GM18507 (cell line): ENCODE measurements at places on chromosomes 4 and X.
A peak's percentile ranks its signal among the peaks of the same experiment; 100 is the strongest.

DNA sequence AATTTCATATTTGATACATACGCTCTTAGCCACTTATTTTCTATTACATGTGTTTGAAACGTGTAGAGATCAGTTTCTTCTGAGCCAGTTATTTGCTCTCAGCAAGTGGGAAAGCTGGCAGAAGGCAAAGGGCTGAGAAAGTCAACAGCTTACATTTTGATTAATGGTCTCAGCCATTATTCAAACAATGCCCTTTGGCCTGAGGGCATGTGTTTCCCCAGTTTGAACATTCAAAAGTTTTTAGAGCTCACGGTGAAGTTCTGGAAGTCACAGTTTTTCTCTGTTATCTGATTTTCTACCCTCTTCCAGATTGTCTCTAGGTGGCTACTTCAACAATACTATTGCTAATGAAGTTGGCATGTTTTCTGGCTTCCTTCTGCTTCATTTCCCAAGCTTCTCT lies 591.8 kb upstream of the CPEB2 start:
- DNase-seq = no peak

- DNase-seq = no peak
These were observed 58.1 kb upstream of the JADE1 start for GRCh38 chr4:128751354-128751753.

DNA sequence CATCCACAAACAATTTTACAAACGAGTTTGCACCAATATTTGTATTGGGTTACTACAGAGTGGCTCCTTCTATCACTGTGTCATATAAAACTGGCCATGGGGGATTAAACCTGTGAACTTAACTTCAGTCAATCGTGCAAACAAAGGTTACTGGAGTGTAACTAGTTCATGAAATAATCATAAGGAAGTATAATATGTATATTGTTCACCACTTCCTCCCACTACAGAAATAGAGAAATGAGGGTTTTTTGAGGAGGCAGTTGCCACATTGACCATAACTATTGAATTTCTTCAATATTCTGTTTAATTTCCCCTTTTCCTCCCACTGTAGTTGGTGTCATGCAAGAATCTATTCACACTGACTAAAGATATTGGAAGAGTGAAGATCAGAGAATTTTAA lies at the start of gene GPR82:
GPR82 (plus strand) TSS at position 356 of the 400 bp plus-strand sequence. CDS start 2,846 bp downstream, outside the sequence.
- DNase-seq = no peak

DNA sequence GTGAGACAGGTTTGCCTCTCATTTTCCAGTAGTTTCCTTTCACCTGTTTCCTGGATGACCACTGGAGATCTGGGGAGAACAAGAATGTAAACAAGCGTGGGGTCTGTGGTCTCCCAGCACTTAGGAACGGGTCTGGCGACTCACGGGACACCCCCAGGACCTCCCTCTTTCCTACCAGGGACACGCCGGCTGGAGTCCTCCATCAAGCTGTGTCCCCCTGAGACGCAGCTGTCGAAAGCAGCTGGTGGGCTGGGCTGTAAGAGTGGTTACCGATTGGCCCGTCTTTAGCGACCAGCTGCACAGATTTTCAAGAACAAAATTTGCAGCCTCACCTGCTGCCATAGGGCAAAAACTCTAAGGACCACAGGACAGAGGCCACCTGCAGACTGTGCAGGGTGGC lies 11.9 kb downstream of the LRPAP1 start:
- DNase-seq = no peak

DNA sequence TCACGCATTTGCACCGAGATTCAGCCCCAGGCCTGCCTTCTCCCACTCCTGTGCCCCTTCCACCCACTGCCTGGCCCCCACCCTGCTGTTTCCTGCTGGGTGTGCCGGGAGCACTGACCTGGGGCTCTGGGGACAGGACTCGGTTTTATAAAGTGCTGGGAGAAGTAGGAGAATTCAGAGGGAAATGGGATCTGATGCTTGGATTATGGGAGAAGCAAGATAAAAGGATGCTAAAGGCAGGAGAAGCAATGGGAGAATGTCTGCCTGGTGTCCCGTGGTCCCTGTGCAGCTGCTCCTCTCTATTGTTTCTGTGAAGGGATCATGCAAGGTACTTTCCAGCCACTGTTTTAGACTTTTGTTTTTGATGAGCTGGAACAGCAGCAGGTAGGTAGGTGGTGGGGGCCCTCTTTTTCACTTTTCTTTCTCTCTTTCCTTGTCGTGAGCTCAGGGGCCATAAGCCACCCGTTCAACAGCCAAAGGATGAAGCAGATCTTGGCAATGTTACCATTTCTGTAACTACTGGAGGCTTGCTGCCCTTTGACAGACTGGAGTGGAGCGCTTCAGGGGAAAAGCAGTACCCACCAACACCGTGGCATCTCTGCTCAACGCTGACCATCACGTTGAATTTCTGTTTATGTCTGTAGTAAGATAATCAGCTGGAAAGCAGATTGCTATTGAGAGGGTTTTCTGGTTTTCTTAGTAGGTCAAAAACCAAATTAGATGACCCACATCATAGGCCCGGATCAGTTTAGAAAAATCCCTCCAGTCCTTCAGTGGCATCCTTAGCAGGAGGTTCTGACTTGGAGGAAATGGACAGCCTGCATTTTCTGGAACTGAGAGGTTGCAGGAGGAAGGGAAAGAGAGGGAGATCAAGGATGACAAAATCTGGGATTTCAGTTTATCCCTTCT lies 63.8 kb upstream of the ENPP6 start:
- DNase-seq = no peak

GRCh38 chr4:14083150-14083549 lies 455.6 kb upstream of the BOD1L1 start:
- DNase-seq = no peak

DNA sequence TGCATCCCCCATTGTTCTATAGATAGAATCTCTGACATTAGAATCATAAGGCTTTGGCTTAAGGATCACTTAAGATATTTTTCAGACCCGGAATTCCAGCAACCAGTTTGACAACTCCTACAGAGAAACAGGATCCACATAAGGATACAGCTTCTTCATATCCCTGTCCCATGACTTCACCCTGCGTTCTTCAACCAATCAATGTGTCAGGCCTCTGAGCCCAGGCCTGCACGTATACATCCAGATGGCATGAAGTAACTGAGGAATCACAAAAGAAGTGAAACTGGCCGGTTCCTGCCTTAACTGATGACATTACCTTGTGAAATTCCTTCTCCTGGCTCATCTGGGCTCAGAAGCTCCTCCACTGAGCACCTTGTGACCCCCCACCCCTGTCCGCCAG lies 85.1 kb downstream of the MFAP3L start:
- no peak for DNase-seq

GRCh38 chr4:8588196-8588470 lies 4.4 kb upstream of the CPZ start:
- no peak for DNase-seq

- no peak for DNase-seq
These were observed 239.0 kb downstream of the THOC2 start for GRCh38 chrX:123493857-123494256.

- no peak for DNase-seq
These were observed 273.9 kb downstream of the TLL1 start for GRCh38 chr4:166146806-166147540.

DNA sequence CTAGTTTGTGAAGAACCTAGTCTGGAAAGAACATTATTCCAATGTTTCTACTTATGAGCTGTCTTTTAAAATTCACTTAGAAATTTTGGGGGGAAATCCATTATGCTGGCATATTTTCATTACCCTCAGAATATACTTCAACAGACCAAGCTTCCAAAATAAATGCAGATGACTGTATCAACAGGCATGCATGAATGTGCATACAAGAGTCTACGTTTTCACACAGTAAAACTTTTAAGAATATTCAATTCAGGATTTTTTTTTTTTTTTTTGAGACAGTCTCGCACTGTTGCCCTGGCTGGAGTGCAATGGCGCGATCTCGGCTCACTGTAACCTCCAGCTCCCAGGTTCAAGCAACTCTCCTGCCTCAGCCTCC lies 49.7 kb downstream of the ABCG2 start:
- DNase-seq = no peak

- no peak for DNase-seq
These were observed 23.1 kb downstream of the NAP1L5 start for GRCh38 chr4:88674565-88674964.

DNA sequence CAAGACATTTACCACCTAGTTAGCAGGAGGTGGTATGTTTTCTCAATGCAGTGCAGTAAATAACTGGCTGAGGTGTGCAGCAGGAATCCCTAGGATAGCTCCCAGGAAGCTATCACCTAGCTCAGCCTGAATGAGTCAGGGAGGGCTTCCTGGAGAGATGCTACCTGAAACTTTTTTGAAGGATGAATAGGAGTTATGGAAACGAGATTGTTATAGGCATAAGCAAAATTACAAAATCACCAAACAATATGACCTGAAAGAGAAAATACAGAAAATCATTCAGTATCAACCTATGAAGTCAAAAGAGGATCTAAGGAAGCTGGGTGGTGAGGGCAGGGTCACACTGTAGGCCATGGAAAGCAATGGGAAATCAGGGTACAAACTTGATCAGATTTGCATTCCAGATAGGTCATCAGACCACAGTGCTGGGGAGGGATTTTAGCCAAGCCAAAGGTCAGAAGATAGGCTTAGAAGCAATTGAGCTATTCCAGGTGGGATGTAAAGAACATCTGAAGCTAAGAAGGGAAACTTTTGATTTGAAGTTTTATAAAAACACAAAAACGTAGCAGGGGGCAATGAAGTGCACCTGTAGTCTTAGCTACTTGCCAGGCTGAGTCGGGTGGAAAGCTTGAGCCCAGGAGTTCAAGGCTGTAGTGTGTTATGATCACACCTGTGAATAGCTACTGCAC lies 11.3 kb downstream of the AREG start:
- no peak for DNase-seq

- DNase-seq = no peak
These were observed 196.2 kb downstream of the SNCA start for GRCh38 chr4:89640620-89641366.

- no peak for DNase-seq
These were observed 40.6 kb upstream of the ADGRA3 start for GRCh38 chr4:22556495-22556894.

- DNase-seq = no peak
These were observed 17.5 kb downstream of the BRWD3 start for GRCh38 chrX:80792205-80792604.

GRCh38 chrX:318739-319578 lies at the start of gene GTPBP6:
TSS of gene GTPBP6 (minus strand) at chrX:318796. CDS start at chrX:318787, 9 bp downstream.
- peak; percentile 78 for DNase-seq

- peak; percentile 18 for DNase-seq
These were observed 267.4 kb downstream of the ANK2 start for GRCh38 chr4:113316879-113317278.

DNA sequence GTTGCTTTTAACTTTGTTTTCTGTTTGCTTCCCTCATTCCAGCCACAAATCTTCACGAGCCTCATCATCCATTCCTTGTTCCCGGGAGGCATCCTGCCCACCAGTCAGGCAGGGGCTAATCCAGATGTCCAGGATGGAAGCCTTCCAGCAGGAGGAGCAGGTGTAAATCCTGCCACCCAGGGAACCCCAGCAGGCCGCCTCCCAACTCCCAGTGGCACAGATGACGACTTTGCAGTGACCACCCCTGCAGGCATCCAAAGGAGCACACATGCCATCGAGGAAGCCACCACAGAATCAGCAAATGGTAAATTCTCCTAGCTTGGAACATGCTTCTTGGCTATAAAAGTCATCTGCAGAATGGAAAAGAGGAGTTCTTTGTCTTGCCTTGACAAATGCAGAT lies 12.6 kb downstream of the AMTN start:
- DNase-seq = no peak

DNA sequence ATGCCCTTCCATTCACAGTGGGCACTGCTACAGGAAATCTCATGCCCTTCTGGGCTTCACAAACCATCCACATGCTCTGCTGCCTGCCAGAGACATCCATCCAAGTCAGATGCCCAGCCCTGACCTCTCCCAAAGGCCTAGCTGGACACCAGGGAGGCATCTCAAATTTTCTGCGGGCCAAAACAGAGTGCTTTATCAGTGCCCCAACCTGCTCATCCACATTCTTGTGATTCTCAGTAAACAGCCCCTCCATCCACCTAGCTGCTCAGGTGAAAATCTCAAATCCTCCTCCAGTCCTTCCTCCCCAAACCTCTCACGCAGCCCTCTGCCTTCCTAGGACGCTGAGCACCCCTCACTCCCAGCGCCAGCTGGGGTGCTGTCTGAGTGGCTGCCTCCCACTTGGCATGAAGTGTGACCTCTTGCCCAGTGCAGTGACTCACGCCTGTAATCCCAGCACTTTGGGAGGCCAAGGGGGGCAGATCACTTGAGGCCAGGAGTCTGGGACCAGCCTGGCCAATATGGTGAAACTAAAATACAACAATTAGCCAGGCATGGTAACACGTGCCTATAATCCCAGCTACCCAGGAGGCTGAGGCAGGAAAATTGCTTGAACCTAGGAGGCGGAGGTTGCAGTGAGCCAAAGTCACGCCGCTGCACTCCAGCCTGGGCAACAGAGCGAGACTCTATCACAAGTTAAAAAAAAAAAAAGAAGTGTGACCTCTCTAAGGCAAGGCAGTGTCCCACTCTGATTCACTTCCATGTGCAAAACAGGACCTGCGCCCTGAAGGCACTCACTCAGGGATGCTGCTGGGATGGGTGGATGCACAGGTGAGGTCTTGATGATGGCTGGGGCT lies 1.7 kb upstream of the AFAP1 start:
- no peak for DNase-seq

DNA sequence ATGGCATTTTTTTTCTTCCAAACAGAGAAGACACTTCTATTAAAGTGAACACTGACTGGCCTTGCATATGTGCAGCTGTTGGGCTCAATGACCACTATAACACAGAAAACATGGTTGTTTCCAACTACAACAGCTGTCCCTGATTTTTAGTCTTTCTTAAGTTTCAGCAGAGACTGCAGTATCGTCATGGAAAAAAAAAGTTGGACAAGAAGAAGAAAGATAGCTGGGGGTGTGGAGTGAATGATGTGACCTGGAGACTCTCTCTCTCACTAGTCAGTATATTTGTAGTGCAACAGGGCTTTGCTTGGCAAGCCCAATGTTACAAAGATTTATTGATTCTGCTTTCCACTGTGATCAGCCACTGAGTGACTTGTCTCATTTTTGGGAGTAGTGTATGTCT lies 29.5 kb upstream of the C4orf54 start:
- no peak for DNase-seq

GRCh38 chr4:174553828-174554227 lies 31.5 kb upstream of the HPGD start:
- DNase-seq = no peak

DNA sequence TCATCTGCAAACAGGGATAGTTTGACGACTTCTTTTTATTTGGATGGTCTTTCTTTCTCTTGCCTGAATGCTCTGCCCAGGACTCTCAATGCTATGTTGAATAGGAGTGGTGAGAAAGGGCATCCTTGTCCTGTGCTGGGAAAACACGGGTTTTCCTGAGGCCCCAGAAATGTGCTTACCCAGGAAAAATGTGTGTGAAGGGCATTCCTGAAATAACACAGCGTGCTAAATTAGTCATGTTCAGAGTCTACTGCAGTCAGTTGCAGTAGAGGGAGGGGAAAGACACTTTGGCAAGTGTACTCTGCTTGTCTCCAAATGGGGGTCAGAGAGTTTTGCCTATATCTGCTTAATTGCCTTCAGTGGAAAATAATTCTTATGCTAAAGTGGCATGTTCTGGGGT lies 153.9 kb downstream of the CCNG2 start:
- DNase-seq = no peak
